ENCODE measurements at places on chromosomes 4 and X. TPM values are rescaled to one million over a fixed set of nuclear protein-coding genes. Genes with fewer than 3 reads are reported as not detected.

- peaks cover 14% of the 10 kb centered on the region for H3K36me3 ChIP-seq
- peaks cover 32% of the 10 kb centered on the region for H3K4me1 ChIP-seq
- H3K27ac ChIP-seq, result peak overlapping the region; percentile 76
- peaks cover 3% of the 10 kb centered on the region for H3K27me3 ChIP-seq
- peak; percentile 75 for DNase-seq
- peak overlapping the region; percentile 85 for H3K4me3 ChIP-seq
These were observed 1.3 kb downstream of the TBL1X start for GRCh38 chrX:9466124-9466495.

- no peak overlapping the region for H3K27ac ChIP-seq
- no peak overlapping the region for H3K4me3 ChIP-seq
- H3K4me1 ChIP-seq, result no peaks in the 10 kb centered on the region
- no peaks in the 10 kb centered on the region for H3K27me3 ChIP-seq
- no peak for DNase-seq
These were observed 268.0 kb downstream of the ADGRL3 start for GRCh38 chr4:61468024-61468720.

The KIAA1210 gene
- total RNA-seq, result not detected

DNA sequence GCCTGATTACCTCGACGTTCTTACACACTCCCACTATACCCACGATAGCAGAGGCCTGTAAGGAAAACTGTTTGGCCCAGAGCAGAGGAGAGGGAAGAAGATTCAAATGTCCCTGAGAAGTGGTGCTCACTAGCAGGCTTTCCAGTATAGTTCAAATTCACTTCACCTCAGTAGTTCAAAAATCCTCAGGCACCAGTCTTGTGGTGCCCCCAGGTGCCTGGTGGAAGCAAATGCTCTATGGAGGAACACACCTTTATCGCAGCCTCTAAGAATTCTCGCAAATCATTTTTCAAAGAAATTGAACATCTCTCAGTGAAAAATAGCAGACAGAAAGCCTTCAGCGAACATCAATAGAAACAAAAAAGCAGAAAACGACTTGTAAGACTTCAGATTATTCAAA is 12.2 kb upstream of the MTMR1 start:
- peak; percentile 69 for DNase-seq
- peaks cover 4% of the 10 kb centered on the region for H3K4me1 ChIP-seq
- no peak overlapping the region for H3K4me3 ChIP-seq
- no peaks in the 10 kb centered on the region for H3K36me3 ChIP-seq
- H3K27ac ChIP-seq, result no peak overlapping the region

DNA sequence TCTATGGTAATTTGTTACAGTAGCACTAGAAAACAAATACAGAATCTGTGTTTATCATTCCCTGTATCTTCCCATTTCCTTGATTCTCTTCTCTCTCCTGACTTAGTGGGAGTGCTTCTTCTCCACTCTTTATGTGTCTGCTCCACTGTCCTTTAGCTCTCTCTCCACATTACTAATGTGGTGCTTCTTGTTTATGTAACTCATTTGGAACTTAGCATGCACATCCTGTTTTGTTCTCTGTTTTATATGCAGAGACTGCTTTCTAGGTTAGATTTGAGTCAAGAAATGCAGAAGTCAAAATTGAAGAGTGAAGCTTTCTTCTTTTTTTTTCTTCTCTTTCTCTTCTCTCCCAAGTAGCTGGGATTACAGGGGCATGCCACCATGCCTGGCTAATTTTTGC is 25.9 kb downstream of the ADH1A start:
- H3K4me3 ChIP-seq, result no peak overlapping the region
- no peak for DNase-seq
- H3K27me3 ChIP-seq, result no peaks in the 10 kb centered on the region
- H3K36me3 ChIP-seq, result no peaks in the 10 kb centered on the region

The TMEM128 gene
- 20.7 TPM for total RNA-seq

The ADGRG4 gene
- not detected for total RNA-seq

The MFAP3L gene
- 0.12 TPM for total RNA-seq

Data from activated CD4-positive, alpha-beta T cell treated with anti-CD3 and anti-CD28 coated beads, Interleukin-2, amount 10 ng/mL, durations not matched to agents 24 days and 14 days (primary cell).